ENCODE measurements at places on chromosomes 1 and 21.

DNA sequence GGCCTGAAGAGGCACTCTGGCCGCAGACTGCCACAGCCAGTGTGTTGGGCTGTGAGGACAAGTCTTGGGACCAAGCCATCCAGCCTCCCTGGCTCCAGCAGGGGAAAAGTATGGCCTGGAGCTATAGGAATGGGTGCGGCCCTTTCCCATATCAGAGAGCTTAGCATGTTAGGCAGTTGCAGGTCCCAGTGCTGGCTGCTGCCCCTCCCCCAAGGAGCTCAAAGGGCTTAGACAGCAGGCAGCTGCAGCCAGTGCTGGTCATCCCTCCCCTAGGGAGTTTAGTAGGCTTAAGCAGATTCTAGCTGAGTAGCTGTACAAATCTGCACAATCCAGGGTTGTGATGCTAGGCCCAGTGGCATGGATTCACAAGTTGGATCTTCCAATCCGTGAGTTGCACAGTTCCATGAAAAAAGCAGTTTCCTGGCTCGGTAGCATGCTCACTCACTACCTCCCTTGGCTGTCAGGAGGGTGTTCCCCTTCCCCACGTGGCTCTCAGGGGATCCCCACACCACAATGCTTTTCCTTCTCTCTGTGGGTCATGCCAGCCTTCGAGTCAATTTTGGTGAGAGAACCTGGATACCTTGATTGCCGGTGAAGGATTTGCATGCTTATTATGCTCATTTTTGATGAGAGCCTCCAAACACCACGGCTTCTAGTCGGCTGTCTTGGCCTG is 1490.8 kb downstream of the BRINP3 start:
- DNase-seq = no peak

GRCh38 chr1:193060406-193060805 is 994 bp downstream of the RO60 start:
- no peak for DNase-seq

DNA sequence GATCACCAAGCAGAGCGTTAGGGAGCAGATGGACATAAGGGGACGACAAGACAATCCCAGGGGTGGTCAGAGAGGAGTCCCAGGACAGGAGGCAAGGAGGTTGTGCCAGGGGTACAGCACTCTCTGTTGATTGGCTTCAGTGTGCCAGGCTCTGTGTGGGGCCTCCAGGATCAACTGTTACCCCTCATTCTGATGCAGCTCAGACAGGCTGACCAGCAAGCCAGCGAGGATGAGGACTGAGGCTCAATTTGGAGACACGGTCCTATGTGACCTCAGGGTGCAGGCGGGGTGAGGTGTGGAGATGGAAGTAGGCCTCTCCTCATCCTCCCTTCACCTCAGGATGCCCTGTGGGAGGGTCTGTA is 4.0 kb downstream of the HYI start:
- DNase-seq = no peak

GRCh38 chr1:63463248-63463647 is 59.8 kb downstream of the ITGB3BP start:
- DNase-seq = no peak

Measured in spinal cord (tissue), 10 donors.